Effector memory CD8-positive, alpha-beta T cell (primary cell): ENCODE measurements at places on chromosomes 3 and 15.
A peak's percentile ranks its signal among the peaks of the same experiment; 100 is the strongest.

DNA sequence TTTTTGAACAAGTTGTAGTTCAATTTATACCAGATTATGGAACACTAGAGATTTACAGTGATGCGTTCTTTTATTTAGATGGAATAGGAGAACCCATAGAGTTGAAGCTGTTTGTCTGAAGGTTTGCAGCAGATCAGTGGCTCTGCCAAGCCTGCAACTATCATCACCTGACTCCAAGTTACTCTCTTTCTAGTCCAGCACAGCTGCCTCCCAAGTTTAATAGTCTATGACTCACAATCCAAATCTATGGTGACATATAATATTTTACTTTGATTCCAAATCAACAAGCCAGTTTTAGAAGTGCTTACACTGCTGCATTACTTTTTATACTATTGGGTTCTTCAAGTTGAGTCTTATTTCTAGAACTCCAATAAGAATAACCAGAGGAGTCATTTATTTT, 400.4 kb downstream of the LPP start:
- no peak for DNase-seq

DNA sequence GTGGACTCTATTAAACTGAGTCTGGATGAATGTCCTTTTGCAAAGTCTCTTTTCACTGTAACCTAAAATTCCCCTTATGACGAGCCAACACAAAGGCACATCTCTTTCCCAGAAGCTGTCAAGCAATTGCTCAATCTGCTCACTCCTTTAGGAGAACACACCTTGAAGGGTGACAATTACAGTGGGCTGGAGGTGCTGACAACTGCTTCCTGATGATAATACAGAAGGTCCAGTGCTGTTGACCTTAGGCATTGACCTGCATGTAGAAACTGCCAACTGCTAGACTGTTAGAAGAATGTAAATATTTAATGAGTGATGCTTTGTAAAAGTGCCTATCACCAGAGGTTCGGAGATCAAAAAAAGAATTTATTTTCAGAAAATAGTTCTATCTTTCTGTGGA, 757.7 kb downstream of the GRM7 start:
- no peak for DNase-seq

GRCh38 chr3:160480931-160481330, 31.3 kb upstream of the TRIM59 start:
- DNase-seq: no peak

GRCh38 chr3:72844436-72844993, 3.7 kb downstream of the SHQ1 start:
- DNase-seq: no peak

DNA sequence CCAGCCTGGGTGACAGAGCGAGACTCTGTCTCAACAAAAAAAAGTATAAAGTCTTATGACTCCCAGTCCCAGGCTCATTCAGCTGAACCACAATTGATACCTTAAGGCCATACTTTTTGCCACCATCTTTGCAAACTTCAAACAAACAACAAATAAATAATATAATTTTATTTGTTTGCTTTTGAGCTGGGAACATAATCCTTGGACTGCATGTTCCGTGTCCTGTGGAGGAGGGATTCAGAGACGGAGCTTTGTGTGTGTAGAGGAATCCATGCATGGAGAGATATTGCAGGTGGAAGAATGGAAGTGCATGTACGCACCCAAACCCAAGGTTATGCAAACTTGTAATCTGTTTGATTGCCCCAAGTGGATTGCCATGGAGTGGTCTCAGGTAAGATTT, 238.6 kb downstream of the ADAMTSL3 start:
- DNase-seq: no peak

DNA sequence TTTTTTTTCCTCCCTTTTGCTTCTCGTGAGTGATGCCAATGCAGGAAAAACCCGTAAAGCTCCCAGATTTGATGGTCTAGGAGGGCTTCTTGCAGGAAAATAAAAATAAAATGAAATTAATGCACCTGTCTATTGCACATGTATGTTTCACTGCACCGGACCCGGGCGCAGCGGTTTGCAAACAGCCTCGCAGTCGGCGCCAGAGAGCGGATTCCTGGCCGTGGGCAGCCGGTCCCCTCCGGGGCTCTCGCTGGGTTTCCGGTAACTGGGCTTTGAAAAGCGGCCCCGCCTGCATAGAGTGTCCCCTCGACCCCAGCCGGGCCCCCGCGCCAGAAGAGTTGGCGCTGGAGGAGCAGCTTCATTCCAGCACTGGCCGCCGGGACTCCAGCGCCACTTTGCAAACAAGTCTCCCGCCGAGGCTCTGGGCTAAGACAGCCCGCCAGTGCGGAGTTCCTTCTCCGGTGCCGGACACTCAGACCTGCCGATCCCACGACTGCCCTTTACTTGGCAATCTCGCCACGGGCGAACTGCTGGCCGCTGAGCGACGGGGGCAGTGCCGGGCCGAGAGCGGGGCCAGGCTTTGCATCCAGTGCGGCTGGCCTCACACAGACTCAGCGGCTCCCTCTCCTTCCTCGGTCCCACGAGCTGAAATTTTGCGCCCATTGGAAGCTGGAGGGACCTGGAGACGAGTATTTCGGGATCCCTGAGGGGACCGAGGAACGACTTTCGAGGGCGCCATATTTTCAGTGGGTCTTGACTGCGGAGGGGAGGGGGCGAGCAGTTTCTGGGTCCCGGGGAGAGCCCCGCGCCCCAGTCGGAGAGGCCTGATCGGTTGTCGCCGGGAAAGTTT, 225.9 kb upstream of the C2CD4B start:
- peak; percentile 12 for DNase-seq

- no peak for DNase-seq
These were observed 37.2 kb downstream of the SMAD3 start for GRCh38 chr15:67102599-67102929.

GRCh38 chr3:11820531-11821041, 26.1 kb downstream of the TAMM41 start:
- no peak for DNase-seq

DNA sequence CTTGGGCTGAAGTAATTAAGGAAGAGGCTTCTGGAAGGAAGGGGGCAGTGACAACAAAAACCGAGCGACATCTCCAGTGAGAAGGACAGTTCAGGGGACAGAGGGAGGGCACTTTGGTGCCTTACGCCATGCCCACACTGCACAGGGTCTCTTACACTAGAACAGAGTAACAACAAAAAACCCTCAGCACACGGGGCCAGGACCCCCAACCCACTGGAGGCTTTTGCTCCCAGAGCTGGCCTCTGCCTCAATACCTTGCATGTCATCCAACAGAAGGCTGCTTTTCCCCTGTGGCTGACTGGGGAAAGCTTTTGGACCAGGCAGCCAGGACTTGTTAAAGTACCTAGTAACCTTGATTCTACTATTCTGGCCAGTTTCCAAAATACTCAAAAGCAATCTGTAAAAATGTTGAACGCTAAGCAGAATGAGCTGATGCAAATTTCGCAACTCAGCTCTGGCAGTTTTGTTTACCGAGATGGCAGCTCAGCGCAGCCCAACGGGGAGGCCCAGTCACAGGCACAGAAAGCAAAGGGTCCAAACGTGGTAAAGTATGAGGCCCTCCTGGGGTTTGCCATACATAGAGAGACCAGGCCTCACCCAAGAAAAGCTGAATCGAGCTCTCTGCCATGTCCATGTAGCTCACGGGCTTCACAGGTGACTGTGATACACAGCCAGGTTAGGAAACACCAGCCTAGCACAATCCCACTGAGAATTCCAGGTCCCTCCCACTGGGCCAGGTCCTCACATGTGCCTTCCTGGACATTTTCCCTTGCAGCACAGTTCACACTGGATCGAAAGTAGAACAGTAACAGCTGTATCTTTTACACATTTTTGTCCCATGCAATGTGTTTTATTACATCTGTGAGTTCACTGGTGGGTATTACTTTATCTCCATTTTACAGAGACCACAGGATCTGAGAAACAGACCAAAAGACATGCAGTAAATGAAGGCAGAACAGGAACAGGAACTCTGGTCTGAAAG, 6.0 kb downstream of the CHCHD4 start:
- no peak for DNase-seq

DNA sequence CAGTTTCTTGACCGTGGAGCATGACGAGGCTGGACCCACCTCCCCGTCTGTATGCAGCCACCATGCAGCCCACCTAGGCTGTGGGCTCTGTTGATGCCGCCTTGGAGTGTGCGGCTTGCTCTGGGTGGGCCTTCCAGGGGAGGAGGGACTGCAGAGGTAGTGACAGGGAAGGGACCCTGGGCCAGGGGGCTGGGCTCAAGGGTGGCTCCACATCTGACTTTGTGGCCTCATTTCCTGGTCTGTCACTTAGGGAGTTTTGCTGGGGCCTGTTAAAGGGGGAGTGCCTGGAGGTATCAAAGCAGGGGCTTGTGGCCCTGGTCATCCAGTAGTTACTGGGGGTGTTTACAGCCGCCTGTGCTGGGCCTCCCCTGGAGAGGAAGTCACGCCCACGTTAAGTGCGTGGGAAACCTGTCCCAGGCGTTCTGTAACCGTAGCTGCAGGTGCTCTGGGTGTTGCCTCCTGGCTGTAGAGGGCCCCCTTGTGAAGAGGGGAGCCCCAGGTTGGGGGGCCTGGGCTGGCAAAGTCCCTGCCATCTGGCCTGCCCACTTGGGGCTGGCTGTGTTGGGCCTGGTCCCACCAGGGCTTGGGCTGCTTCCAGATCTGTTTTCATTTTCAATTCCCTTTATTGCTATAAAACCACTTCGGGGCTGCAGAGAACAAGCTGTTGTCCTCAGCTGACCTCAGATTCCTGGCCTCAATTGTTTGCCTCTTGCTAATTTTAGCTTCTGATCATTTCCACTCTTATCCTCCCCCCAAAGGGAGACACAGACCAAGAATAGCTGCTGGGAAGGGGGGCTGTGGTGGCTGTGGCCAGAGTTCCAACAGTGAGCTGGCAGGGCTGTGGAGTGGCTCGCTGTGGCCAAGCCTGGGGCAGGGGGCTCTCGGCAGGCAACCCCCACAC, 26.5 kb downstream of the KLF13 start:
- peak; percentile 45 for DNase-seq

GRCh38 chr3:187694801-187695200, 7.6 kb downstream of the RTP2 start:
- DNase-seq: no peak
